Aorta (tissue), 5 donors: ENCODE measurements at places on chromosomes 1 and 21.
A peak's percentile ranks its signal among the peaks of the same experiment; 100 is the strongest.

DNA sequence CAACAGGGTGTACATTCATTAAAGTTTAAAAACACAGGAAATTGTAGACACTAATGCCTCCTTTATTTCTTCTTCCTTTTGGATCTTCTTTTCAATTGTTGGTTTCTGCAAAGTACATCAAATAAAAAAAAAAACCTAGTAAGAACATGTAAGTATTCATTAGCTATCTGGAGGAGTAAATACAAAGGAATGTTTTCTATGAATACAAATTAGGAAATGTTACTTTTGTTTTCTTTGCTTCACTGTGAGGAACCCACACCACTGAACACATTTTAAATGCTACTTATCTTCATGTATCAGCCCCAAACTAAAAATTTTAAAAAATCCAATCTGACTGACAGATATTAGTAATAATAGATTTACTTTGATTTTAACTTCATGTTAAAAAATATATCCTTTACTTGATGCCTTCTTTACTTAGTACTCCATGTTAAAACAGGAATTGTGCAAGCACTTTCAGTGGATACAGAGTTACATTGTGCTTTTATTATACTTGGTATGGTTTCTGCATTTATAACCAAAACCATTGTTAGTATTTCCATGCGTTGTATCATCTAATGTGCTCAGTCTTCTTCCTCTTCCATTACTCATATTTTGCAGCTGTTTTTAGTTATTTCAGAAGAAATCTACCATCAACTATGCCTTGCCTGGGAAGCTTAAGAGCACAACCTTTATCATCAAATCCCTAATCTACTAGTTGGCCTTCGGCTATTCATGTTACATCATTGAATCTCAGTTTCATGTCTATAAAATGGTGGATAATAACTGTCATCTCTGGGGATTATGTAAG is 236.9 kb upstream of the DPYD start:
- DNase-seq: no peak

DNA sequence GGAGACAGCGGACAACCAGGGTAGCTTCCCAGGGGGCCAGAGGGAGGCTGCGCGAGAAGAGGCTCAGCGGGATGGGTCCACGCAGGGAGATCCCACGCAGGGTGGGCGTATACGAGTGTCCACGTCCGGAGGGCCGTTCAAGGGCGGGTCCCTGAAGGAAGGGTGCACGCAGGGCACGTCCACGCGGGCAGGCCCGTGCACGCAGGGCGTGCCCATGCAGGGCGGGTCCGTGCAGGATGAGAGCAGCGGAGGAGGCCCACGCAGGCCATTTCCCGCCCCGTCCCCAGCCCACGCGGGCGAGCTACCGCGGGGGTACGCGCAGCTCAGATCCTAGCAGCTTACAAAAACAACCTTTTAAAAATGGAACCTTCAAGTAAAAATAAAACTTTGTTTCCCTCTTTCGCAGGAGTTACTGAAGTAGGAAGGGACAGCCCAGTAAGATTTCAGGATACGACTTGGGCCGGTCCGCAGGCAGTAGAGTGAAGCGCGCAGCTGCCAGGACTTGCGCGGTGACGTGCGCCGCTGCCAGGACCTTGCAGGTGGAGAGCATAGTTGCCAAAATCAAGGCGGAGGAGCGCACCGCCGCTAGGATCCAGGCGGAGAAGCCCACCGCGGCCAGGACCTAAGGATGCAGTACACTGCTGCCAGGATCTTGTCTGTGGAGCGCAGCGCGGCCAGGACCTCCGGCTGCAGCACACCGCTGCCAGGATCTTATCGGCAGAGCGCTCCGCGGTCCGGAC is 416 bp upstream of the RNF187 start:
- peak; percentile 90 for DNase-seq

GRCh38 chr21:33125680-33126375 is 55.9 kb downstream of the OLIG1 start:
- DNase-seq: peak; percentile 48

- no peak for DNase-seq
Observed at GRCh38 chr1:24503870-24504523, 1.4 kb downstream of the RCAN3 start.

- no peak for DNase-seq
Observed at GRCh38 chr1:82818586-82818985, 1017.9 kb downstream of the ADGRL2 start.

DNA sequence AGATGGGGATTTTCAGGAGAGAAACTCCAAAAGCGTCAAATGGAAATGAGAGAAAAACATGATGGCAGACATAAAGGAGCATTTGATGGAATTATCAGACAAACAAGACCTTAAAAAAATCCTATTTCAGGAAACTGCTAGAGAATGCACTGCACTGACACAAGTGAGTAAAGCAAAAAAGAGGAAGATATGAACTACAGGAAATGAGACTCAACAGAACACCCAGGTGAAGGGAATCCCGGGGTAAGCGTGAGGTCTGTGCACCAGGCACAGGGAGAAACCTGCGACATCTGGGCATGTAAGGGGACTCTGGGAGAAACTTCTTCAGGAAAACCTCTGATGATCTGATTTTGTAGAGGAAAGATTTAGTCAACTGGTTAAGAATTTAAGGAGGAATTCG is 2.8 kb downstream of the TARBP1 start:
- DNase-seq: no peak

- DNase-seq: no peak
Observed at GRCh38 chr21:44761011-44761729, 40.5 kb downstream of the UBE2G2 start.

DNA sequence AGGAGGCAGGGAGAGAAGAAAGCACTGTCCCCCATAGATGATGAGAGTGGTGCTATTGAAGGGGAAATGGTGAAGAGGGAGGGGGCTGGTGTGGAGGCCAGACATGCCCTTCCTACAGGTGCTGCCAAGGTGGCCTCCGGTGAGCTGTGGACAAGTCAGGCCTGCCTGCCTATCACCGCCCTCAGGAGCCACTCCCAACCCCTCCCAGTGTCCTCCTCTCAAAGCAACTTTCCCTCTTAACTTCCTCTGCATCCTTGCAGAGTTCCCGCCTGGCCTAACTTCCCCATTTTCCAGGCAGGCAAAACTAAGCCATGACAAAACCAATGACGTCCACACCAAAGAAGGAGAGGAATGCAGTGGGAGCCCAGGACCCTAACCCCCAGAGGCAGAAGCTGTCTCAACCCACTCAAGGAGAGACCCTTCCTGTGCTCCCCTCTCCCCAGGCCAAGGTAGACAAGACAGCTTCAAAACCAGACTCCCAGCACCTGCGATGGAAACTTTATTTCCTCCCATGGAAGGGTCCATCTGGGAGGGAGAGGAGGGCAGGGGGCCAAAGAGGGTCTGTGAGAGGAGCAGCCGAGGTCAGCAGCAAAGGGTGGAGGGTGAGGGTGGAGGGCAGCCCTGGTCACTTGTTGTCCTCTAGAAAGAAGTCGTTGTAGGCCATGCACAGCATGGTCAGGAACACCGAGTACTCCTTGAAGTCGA is 1.0 kb upstream of the S100A6 start:
- DNase-seq: no peak

DNA sequence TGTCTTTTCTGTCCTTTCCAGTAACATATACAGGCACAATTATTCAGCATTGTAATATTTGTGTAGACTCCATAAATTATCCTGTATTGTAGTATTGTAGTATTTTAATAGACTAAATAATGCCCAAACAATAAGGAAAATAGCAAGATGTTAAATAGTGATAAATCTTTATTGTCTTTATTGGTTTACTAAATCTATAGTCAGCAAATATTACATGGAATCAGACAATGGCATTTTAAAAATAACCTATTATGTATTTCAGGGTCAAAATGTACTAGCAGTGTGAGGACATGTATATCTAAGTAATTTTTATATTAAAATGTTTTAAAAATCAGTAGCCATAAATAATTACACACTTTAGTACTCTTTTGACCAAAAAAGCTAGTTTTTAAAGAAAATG is 202.3 kb downstream of the GREM2 start:
- DNase-seq: no peak

DNA sequence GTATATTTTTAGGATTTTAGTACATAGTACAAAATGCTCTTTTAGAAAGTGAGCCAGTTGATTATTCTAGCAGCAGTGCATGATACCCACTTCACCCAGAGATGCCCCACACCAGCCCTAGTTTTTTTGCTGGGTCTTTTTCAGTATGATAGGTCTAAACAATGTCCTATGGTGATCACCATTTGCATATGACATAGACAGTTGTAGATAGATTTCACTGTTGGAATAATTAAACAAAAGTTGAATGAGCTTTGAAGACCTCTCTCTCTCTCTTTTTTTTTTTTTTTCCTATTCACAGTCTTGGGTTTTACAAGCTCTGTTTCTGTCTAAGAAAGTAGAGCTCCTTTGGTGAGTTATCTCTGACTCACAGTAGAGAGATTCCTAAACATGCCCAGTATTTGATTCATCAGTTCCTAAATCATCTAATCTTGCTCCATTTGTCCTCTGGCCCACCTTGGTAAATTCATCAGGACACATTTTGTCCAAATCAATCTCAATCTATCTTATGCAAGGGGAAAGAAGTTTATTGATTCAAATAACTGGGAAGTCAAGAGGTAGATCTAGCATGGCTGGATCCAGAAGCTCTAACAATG is 44.7 kb upstream of the VAV3 start:
- no peak for DNase-seq

DNA sequence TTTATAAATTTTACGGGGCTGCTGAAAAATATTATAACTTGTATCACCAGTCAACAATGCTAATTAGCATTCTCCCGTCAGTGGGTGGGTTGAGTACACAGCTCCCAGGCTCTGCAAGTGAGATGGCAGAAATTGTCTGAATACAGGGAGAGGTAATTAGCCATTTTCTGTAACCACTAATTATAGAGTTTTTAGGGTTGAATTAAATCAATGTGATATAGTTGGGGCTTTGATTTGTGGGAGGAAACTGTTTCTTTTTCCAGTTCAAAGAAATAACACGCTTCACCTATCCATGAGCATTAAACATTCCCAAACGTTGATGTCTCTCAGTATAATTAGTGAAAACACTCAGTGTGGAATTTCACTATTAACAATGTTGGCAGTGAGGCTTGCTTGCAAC is 1.5 kb downstream of the VANGL1 start:
- no peak for DNase-seq

DNA sequence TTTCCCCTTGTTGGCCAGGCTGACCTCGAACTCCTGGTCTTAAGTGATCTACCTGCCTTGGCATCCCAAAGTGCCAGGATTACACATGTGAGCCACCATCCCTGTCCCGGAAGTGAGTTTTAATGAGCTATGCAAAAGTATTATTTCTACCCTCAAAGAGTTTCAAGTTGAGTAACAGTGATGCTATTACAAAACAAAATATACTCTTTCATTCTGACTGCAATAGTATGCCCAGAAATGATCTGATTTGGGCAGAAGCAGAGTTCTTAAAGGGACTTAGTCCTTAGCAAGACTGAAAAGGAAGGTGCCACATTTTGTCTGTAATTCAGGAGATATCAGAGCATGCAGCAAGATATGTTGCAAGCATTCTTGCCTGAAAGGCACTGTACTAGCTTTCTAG is 375.4 kb downstream of the NUF2 start:
- DNase-seq: no peak

DNA sequence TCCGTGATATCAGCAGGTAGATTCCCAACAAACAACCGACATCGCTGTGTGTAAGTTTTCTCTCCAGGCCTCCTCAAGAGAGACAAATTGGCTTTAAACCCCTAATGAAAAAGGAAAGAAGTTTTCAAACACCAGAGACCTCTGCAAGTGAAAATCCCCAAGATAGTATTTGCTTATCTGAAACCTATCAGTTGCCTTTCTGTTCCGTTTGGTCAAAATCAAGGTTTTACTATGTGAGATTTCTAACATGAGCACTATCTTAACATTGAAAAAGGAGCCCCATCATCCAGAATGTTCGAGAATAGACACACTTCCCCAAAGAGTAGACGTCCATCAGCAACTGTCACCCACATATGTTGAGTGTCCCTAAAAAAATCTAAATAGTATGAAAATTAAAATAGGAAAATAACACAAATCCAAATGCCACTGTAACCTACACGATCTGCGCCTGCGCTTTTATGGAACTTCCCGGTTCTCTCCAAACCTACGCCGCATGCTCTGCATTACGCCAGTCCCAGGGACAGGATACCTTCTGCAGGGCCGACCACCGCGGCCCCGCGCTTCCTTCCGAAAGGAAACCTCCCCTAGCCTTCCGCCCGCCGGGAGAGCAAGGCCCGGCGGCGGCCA is 1.4 kb downstream of the SFPQ start:
- DNase-seq: no peak

- no peak for DNase-seq
Observed at GRCh38 chr1:230758709-230759368, 11.7 kb downstream of the CAPN9 start.

DNA sequence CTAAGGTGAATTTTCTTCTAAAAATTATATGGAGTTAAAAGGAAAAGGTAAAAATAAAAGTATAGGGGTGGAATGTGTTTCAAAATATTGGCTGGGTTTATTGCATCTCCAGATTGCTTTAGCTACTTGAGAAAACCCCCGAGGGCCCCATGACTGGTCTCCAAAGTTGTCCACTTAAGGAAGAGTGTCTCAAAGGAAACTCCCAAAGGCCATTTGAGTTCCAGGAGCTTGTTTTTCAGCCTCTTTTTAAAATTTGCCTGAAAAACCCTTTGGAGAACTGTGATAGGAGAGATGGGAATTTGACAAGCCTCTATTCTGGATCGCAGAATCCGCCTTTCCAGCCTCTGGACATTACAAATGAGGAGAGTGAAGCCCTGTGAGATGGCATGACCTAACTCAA is 225.6 kb downstream of the ZNF326 start:
- DNase-seq: no peak

DNA sequence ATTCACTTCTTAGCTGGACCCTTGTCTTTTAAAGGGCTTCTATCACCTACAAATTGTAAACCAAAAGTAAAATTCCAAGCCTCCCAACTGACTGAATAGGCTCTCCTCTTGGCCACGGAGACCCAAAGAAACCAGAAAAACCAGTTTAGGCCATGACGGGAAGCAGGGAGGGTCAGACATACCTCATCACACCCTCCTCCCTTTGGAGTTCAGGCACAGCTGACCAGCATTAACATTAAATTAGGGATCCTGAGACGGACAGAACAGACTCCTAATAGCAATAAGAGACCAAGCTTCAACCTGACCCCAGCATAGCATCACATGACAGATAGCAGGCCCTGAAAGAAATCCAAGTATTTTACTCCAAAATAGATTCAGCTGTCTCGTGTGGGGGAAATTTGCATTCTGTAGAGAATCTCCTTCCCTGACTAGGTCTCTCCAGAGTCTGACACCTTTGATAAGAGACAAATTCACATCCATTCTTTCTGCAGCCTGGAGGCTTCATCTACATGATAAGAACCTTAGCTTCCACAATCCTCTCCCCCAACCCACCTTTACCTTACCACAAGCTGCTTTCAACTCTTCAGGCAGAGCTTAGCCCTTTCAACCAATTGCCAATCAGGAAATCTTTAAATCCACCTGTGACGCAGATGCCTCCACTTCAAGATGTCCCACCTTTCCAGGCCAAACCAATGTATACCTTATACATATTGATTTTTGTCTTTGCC is 177.1 kb upstream of the RAB4A start:
- DNase-seq: no peak

- no peak for DNase-seq
Observed at GRCh38 chr1:155052439-155053395, 1.6 kb downstream of the ADAM15 start.

GRCh38 chr1:177914603-177915002 is 55.3 kb downstream of the SEC16B start:
- no peak for DNase-seq
